ENCODE measurements at places on chromosomes 1 and 21.
A peak's percentile ranks its signal among the peaks of the same experiment; 100 is the strongest.

DNA sequence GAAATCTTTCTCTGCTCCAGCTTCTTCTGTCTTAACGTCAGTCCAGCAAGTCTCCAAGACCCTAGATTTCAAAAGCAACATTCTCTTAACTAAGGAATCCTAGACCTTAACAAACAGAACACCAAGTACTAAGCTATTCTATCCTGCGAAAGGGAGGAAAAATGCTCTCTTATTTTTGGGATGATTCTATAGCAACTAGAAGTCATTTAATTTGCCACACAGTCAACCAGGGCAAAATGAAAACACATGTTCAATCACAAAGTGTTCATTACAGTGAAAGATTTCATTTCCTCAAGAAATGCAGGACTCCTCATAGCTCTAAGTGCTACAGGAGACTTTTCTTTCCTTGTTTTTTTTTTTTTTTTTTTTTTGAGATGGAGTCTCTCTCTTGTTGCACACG is 36.2 kb upstream of the DOCK7 start:
- DNase-seq: peak; percentile 28

DNA sequence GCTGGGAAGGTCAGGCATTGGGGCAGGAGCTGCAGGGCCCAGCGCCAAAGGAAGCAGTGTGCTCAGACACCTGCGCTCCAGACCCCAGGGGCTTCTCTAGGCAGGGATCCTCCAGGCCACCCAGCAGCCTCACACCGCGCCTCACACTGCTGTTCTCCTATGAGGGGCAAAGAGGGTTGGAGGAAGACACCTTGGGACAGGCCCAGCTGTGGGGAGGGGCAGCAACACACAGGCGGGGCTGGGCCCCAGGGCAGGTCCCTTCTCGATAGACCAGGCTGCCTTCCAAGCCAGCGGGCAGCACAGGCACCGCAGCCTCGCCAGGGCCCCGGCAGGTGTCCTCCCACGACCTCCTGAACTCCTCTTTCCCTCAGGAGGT is 20.7 kb upstream of the PRSS38 start:
- DNase-seq: no peak

DNA sequence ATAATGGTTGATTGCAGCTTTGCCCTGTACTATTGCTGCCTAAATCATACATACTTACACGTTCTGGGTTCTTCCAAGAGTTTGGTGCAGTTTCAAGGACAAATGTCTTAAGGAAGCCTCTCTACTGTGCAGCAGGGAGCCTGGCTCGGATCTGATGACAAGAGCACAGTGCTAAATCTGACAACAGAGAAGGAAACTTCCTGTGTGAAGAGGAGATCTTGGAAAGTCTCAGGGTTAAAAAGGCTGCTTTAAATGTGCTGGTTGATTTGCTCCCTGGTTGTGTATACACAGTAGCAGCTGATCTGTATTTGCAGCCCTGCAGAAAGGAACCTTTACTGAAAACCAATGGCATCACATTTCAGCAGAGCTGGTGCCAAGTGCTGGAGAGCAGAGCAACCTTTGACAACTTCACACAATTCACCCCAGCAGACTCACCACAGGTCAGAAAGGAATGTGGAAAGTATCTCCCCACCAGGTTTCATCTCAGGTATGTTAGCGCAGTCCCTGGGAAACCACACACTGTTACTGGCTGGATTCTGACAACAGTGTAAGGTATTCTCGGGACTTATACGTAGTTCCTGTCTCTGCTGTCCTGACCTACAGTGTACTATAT is 355.0 kb upstream of the ESRRG start:
- DNase-seq: no peak

DNA sequence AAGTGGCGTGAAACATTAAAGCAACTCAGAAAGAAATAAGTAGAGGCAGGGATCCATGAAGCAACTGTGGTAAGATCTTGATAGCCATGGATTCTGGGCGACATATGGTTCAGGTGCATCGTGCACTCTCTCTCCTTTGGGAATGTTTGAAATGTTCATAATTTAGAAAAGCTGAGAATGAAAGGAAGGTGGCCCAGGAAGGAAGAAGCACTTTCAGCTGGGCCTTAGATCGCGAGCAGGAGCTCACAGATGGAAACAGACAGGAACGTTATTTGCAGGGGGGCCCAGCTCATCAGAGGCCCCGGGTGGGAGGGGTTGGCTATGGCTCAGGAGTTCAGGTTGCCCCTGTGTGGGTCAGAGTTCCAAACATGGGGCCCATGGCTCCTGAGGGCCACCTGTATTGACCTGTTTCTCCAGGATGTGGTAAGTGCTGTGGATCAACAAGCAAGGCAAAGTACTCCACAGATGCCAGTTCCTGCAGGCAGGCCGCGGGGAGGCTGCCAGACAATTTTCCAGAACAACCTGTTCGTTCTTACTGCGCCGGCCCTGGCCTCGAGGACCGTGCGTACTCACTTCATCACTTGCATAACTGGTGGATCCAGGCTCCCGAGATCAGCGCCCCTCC is 253.2 kb downstream of the TOMM20 start:
- DNase-seq: no peak

DNA sequence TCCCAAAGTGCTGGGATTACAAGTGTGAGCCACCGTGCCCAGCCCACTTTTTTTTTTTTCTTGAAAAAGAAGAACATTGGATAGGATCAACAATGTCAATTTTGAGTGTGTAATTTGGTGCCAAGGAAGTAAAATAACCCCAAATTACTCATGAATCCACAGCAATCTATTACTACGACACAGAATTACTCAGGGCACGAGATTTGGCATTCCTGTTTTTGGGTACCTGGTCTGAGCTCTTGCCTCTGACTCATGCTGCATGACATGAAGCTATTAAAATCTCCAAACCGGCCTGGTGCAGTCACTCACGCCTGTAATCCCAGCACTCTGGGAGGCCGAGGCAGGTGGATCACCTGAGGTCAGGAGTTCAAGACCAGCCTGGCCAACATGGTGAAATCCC is 10.4 kb downstream of the RNF19B start:
- no peak for DNase-seq

GRCh38 chr21:33412832-33413519 is 9.8 kb downstream of the IFNGR2 start:
- no peak for DNase-seq

GRCh38 chr1:156691665-156692440 is 13.5 kb downstream of the CRABP2 start:
- no peak for DNase-seq

GRCh38 chr21:42145569-42146272 is 73.2 kb upstream of the ABCG1 start:
- DNase-seq: peak; percentile 27

- DNase-seq: no peak
Observed at GRCh38 chr1:53568540-53568939, 109.3 kb downstream of the DMRTB1 start.

- no peak for DNase-seq
Observed at GRCh38 chr1:19033515-19033839, 77.0 kb upstream of the IFFO2 start.

GRCh38 chr1:114072246-114072645 is 81.4 kb downstream of the SYT6 start:
- DNase-seq: no peak

DNA sequence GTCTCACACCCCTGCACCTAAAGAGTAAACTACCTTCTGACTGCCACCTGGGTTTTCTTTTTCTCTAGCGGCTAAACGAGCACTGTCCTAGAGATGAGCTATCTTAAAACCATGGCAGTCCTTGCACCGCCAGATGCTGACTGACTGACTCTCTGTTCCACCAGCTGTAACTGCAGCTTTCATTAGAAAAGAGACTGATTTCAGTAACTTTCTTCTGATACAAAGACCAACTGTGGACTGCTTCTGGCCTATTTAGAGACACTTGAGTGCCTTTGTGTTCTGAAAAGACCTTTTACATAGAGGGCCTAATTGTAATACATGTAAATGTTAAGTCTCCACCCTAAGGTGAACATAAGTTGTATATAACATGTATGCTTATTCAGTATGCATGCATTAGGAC is 152.5 kb downstream of the DISC1 start:
- DNase-seq: no peak

- no peak for DNase-seq
Observed at GRCh38 chr1:60540141-60540540, 466.6 kb upstream of the C1orf87 start.

DNA sequence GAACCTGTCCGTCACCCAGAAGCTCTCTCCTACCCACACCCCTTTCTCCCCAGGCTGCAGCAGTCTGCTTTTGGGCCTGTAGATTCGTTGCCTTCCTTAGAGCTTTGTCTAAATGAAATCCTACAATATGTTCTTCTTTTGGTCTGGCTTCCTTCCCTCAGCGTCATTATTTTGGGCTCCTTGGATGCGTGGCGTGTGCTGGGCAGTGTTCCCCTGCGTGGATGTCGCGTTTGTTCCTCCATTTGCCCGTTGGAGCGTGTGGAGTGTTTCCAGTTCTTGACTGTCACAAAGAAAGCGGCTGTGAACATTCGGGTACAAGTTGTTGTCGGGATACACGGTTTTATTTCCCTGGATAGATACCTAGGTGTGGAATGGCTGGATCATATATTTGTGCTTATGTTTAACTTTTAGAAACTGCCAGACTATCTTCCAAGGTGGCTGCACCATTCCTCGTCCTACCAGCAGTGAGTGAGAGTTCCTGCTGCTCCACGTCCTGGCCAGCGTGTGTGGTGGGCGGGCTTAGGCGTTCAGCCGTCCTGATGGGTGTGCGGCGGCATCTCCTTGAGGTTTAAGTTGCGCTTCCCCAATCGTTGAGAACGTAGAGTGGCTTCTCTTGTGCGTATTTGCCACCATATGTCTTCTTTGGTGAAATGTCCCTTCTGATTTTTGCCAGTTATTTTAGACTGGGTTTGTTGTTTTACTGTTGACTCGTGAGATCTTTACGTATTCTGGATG is 31.7 kb downstream of the SKI start:
- no peak for DNase-seq

- no peak for DNase-seq
Observed at GRCh38 chr1:119463569-119463968, 43.4 kb upstream of the HSD3B1 start.

DNA sequence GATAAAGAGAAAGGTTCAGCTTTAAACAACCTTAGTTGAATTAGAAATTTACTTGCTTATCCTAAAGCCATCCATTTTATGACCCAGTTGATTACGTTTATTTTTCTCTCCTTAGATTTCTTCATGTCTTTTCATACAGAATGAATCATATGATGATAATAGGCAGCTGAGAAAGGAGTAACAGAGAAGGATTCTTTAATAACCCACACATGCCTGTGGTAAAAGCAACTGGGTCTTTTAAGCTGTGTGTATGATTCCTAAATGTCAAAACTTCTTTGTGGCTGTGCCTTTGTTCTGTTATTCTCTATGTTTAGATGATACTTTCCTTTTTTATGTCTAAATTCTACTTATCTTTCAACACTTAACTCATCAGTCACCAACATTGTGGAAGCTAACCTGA is 626.5 kb downstream of the NCAM2 start:
- DNase-seq: peak; percentile 68

- no peak for DNase-seq
Observed at GRCh38 chr1:231147896-231148295, 14.0 kb upstream of the TRIM67 start.

- DNase-seq: no peak
Observed at GRCh38 chr1:177592624-177593023, 377.2 kb downstream of the SEC16B start.

- no peak for DNase-seq
Observed at GRCh38 chr1:5850503-5850902, 141.7 kb downstream of the NPHP4 start.

Measured in fibroblast of skin of left quadriceps (primary cell).